Upper lobe of right lung (tissue), 1 donor: ENCODE measurements at places on chromosomes 5 and 9. TPM values are rescaled to one million over a fixed set of nuclear protein-coding genes. Genes with fewer than 3 reads are reported as not detected.

- H3K4me1 ChIP-seq, result no peaks in the 10 kb centered on the region
- no peak for DNase-seq
- H3K27ac ChIP-seq, result no peak overlapping the region
- no peaks in the 10 kb centered on the region for H3K27me3 ChIP-seq
- no peaks in the 10 kb centered on the region for H3K36me3 ChIP-seq
These were observed 477.2 kb downstream of the PTPRD start for GRCh38 chr9:10135553-10135952.

DNA sequence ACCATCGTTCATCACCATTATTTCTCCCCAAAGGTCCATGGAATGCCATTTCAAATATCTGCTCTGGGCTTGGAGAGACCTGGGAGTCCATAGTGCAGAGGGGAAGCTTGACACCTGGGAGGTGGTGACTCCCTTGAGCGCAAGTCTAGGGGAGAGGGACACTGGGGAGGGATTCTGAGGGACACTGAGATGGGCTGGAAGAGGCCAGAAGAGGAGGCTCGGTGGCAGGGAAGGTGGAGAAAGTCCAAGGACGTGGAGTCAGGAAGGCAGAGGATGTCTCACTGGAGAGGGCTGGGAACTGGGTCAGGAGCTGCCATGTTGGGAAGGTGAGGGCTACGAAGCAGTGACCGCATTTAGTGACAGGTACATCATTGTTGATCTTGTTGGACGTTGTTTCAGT, 160.3 kb upstream of the MVB12B start:
- H3K27ac ChIP-seq, result no peak overlapping the region
- no peaks in the 10 kb centered on the region for H3K4me1 ChIP-seq
- no peak overlapping the region for H3K4me3 ChIP-seq
- H3K36me3 ChIP-seq, result no peaks in the 10 kb centered on the region

GRCh38 chr5:138472353-138472752, 7.1 kb downstream of the EGR1 start:
- no peak overlapping the region for H3K27ac ChIP-seq
- peaks cover 7% of the 10 kb centered on the region for H3K36me3 ChIP-seq
- H3K4me1 ChIP-seq, result peaks cover 5% of the 10 kb centered on the region
- DNase-seq, result no peak

DNA sequence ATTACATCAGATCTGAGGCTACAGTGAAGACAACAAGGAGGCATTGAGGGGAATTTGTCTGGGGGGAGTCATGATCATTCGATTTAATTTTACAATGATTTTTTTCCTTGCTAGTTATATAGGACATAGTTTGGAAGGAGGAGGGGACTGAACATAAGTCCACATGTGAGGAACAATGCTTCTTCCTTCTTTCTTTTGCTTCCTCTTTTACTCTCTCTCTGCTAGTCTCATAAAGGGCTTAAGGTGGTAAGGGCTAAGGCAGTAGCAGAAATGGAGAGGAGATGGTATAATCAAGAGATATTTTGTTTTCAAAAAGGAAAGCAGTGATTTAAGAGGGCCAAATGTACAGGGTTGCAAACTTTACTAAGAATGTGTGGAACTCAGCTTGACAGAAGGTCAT, 64.3 kb downstream of the GRIN3A start:
- no peak for DNase-seq
- no peak overlapping the region for H3K4me3 ChIP-seq
- no peak overlapping the region for H3K27ac ChIP-seq
- H3K27me3 ChIP-seq, result no peaks in the 10 kb centered on the region
- peaks cover 5% of the 10 kb centered on the region for H3K4me1 ChIP-seq

The TRIM7 gene
- 4.9 TPM for total RNA-seq

- peak overlapping the region; percentile 24 for H3K4me3 ChIP-seq
- no peak for DNase-seq
- no peak overlapping the region for H3K27ac ChIP-seq
- H3K27me3 ChIP-seq, result no peaks in the 10 kb centered on the region
These were observed 1.9 kb downstream of the HK3 start for GRCh38 chr5:176897263-176897662.
